ENCODE measurements at places on chromosomes 12 and 14.
A peak's percentile ranks its signal among the peaks of the same experiment; 100 is the strongest.

DNA sequence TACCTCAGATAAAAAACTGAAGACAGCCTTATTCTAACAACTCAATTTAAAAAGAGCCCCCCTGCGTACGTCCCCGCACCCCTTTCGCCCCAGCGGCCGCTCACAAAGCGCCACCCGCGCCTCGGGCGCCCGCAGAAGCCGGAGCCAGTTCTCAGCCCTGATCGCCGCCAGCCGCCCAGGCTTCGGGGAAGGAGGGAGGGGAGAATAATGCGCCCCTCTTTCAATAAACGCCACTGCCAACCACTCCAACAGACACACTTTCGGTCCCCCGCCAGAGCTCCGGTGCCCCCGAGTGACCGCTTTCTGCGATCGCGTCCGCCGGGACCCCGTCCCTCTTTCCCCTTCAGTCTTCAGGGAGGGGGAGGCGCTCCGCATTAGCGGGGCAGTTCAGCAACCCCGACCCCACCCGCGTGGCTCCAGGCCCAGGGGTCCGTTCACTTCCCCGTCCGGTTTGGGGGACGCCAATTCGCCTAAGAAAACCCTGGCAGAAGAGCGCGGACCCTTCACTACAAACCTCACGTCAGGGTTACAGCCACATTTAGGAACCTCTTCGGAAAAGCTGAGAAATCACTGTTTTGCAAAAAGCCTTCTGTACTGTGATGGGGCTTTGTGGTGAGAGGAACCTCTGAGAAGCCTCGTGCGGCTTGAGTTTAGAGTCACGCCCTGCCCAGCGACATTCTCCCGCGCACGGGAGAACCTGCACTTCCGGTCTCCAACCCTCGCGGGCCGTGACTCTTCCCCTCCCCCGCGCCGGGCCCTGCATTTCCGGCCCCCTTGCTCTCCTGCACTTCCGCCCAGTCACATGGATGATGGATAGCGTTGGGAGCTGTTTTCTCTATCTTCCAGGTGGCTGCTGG is 18.7 kb downstream of the FOXG1 start:
- peak; percentile 27 for DNase-seq

DNA sequence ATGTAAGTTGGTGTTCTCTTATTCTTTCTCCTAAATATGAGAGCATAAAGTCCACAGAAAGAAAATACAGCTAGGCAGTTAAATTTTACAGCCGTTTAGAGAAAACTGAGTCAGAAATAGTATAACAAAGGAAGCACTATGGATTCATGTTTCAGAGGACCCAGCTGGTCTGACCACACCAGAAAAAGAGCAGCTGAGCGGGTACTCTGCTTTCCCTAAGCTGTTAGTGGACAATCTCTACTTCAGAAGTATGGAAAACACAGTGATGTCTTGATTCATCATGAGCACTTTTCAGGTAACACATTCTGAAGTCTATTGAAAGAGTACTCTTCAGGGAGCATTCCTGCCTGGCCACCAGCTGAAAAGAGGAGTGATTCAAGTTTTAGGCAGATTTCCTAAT is 12.4 kb downstream of the PPM1H start:
- DNase-seq: peak; percentile 21

DNA sequence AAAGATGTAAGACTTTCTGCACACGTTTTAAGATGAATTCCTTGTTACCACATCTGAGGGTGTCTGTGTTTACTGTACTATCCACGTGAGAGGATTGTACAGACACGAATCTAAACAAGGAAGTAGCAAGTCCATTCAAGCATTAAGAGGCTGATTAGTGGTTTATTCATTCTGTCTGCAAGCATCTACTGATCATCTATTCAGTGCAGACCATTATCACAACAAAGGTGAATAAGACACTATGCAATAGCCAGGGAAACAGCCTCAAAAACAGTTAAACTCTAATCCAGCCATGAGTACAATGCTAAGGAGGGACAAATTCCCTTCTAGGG is 111.6 kb upstream of the PZP start:
- DNase-seq: no peak

DNA sequence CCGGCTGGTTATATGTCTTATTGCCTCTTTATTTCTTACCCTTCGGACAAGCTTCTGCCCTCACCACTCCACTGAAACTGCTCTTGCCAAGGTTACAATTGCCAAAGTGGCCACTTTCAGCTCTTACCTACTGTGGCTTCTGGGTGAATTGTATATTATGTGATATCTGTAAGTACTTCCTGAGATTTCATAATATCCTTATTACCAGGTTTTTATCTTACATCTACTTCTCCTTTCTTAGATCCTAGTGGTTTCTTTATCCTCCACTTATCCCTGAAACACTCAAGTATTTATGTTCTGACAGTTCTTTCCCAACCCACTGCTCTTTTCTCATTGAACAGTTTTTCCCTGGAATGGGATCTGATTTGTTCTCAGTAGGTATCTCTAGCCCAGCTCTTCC is 10.5 kb downstream of the CELA1 start:
- no peak for DNase-seq

DNA sequence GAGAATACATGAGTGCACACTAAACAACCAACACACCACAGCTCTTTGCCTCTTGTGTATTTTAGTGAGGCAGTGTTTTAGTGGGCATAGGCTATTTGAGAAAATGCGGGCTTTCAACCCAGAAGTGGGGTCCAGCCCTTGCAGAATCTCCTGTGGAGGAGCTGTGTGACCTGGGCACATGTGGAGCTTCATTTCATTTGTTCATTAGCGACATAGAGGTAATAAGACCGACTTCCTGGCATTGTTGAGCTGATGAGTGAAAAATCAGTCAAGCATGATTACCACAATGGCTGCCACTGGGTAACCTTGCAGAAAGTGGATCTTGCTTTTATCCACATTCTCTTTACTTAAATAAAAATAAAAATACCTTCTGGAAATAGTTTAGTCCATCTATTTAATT is 923.5 kb downstream of the BCL11B start:
- DNase-seq: no peak

GRCh38 chr14:53306911-53307310 is 153.8 kb upstream of the DDHD1 start:
- peak; percentile 79 for DNase-seq

GRCh38 chr14:31263485-31264133 is 56.0 kb upstream of the HECTD1 start:
- no peak for DNase-seq

DNA sequence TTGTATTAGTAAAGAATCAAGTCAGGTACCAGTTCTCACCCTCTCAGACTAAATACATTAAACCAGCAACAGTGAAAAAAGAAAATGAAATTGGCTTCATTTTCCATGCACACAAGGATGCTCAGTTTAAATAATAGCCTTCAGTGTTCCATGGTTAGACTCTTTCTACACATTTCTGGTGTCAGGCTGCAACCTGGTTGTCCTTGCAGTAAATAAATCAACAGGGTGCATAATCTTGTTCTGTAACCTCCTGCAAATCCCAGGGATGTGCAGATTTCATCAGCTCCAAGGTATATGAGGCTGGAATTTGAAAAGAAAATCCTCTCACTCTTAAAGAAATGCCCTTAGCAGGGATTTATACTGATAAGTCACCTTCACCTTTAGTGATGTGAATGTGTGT is 46.7 kb upstream of the BTG1 start:
- DNase-seq: no peak

DNA sequence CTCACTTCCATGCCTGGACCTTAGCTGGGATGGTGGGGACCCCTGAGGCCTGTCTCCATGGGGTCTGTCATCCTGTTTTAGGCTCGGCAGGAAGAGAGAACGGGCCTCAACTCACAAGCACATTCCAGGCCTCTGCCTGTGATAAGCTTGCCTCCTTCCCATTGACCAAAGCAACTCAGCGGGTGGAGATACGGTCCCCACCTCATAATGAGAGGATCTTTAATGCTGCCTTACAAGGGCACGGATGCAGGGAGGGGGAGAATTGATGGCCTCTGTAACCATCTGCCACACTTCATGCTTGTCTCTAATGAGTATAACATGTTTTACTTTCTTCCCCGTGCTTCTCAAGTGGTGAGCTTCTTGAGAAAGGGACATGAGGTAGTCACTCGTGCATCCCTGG is 50.0 kb downstream of the GLT1D1 start:
- DNase-seq: no peak
